Gastrocnemius medialis (tissue), 4 donors: ENCODE measurements at places on chromosomes 13 and 19. TPM values are rescaled to one million over a fixed set of nuclear protein-coding genes. Genes with fewer than 3 reads are reported as not detected.

The RFPL4A gene
- not detected for total RNA-seq

DNA sequence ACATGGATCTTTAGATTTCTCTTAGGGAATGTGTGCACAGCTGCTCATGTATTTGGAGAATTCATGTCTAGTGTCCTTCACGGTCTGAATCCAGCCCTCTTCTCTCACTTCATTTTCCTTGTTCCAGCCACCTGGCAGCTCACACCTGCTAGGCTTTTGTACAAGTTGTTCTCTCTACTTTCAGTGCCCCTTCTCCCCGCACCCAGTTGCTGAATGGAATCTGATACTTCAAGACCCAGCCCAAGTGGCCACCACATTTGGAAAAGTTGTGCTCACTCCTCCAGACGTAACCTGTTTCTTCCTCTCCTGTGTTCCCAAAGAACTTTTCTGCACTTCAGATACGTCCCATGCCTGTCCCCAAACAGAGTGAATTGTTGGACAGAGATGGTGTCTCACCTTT, 235.6 kb downstream of the SHISA2 start:
- no peak for DNase-seq

- DNase-seq: no peak
Measured at GRCh38 chr13:24763596-24764275, at the start of gene RNF17. RNF17 (plus strand) TSS chr13:24764169; CDS start chr13:24764204, 35 bp downstream.

DNA sequence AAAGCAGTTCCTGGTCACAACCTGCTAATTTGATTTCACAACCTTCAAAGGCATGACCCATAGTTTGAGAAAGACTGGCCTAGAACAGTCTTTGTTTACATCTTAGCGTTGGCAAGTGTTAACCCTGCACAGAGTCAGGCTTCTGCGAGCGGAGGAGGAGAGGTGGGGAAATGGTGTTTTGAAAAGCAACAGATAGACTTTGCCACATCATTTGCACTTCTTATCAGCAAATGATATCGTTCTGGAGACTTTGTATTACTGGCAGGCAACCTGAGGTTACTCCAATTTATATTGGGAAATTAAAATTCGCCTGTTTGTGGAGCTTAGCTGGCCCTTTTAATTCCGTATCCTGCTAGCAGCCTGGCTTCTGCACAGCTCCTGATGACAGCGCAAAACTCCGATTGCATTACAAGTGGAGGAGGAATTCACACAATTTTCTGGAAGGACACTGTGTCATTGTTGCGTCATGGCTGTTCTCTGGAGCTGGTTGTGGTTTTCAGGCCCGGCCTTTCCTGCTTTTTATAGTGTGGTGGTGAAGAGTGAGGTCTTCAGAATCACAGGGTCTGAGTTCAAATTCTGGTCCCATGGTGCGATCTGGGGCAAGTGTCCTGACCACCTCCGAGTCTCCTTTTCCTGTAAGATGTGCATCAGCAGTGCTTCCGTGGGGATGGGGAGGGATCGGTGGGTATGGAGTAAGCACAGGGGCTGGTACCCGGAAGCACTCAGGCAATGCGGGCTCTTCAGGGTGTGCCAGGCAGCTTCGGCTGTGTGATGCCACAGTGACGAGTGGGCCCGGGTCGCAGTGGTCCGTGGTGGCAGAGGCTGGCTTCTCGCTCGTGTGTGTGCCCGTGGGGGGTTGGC, 49.1 kb upstream of the EHD2 start:
- DNase-seq: peak; percentile 93

The S1PR5 gene
- not detected for total RNA-seq

- no peak for DNase-seq
Measured at GRCh38 chr19:34179066-34179465, 6.8 kb downstream of the LSM14A start.

The CD79A gene
- not detected for total RNA-seq

GRCh38 chr13:57264965-57265364, 98.0 kb downstream of the PRR20E start:
- no peak for DNase-seq

The ZNF541 gene
- not detected for total RNA-seq

DNA sequence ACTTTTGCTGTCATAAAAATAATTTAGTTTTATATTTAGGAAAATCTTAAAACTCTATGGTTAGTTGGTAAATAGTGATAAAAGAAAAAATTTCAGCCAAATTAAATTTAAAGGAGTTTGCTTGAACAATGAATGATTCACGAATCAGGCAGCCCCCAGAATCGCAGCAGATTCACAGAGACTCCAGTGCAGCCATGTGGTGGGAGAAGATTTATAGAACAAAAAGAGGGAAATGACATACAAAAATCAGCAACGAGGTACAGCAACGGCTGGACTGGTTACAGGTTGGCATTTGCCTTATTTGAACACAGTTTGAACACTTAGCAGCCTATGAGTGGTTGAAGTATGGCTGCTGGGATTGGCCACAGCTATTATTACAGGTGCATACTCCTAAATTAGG, 96.4 kb upstream of the MYCBP2 start:
- no peak for DNase-seq

DNA sequence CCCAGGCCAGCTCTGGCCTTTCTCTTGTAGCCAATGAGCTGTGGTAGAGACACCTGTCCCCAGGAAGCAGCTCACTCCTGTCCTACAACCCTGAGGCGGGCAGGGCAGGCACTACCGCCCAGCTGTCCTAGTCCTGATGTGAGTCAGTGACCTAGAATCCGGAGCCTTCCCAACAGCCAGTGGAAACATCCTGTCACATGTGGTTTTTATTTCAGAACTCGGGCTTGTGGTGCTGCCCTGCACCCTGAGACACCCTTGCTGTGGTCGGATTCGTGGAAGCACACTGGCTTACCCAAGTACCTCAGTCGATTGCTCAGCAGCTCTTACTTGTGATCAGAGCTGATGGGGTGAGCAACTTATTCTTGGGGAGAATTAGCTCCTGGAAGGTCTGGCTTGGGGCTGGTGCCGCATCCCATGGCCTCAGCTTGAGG, 83.6 kb upstream of the ARHGEF7 start:
- peak; percentile 83 for DNase-seq

DNA sequence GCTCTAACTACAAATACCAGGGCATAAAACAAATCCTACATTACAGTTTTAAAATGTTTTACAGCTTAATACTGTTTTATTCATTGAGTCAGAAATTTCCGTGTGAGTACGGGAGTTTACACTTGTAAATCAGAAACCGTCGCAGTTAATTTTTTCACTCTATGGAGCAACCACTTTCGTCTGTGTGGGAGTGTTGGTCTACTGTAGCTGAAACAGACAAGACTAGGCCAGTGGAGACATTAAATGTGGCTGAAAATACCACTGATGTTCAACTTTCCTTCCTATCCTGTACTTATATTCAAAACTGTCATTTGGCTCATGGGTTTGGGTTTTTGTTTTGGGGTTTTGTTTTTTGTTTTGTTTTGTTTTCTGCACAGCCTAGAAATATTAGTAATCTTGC, 268.7 kb downstream of the DCT start:
- DNase-seq: no peak

DNA sequence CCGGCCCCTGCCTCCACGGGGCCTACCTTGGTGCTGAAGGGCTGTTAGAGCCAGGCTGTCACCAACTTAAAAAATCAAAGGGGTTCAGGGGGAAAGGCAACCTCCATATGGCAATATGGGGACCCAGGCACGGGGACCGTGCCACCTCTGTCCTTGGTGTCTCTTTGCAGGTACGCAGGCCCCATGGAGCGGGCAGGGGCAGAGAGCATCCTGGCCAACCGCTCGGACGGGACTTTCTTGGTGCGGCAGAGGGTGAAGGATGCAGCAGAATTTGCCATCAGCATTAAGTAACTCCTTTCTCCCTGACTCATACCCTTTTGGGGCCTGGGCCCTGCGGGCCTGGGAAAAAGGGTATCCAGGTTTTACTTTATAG, 39.6 kb upstream of the ADGRE1 start:
- DNase-seq: no peak

DNA sequence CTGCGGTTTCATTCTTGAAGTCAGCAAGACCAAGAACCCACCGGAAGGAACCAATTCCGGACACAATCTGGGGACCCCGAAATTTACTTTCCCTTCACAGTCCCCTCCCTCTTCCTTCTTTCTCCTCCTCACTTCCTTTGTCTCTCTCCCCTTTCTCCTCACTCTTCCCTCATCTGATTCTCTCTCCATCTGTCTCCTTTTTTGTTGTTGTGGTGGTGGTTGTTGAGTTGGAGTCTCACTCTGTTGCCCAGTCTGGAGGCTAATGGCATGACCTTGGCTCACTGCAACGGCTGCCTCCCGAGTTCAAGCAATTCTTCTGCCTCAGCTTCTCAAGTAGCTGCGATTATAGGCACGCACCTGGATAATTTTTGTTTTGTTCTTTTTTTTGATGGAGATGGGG, 32.7 kb upstream of the OR1M1 start:
- DNase-seq: no peak

The SBK3 gene
- total RNA-seq: 7.3 TPM

DNA sequence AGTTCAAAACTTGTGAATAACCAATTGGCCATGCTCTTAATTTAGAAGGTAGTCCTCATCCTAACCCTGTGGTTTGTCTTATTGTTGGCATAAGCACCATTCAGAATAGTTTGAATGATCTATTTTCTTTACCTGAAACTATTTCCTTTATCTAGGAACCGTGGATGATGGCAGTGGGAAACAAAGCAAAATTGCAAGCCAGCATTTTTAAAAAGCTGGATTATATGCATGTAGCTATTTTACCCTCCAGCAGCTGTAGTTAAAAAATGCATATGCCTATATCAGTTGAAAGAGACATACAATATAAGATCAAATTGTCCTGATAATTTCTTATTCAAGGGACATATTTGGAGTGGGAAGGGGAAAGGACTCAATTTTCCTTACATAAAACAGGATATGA, 19.3 kb downstream of the ZNF613 start:
- no peak for DNase-seq

- peak; percentile 80 for DNase-seq
Measured at GRCh38 chr19:2500156-2500555, 24.2 kb downstream of the GADD45B start.

DNA sequence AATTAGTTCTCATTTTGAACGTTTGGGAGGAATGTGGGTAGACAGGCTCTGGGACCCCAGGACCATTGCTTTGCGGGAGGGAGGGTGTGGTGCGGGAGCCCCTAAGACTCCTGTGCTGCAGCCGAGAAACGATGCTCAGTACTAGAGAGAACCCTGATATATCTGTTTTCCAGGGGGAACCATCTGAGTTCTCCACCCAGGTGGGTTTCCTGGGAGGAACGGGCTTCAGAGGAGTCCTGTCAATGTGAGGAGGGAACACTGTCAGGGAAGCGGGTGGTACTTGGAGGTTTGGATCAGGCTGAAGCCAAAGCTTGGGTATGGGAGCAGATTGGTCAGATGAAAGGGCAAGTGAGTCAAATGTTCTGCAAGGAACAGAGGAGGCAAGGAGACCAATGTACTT, 358.0 kb downstream of the FGF9 start:
- no peak for DNase-seq

The CEBPA gene
- 26.3 TPM for total RNA-seq

DNA sequence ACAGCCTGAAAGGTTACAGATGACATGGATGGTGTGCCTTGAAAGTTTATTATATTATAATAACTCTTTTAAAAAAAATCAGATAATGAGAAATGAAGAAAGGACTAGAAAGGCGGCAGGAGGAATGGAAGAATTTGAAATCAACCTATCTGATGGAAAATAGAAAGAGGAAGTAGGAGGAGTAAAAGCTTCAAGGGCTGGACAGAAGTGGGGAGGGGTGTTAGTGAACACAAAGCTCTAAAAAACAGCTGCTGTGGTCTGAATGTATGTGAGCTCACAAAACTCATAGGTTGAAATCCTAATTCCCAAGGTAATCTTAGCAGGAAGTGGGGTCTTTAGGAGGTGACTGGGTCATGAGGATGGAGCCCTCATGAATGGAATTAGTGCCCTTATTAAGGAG, 19.5 kb downstream of the CCDC70 start:
- DNase-seq: no peak

The IRS2 gene
- 65.6 TPM for total RNA-seq

GRCh38 chr13:34522808-34523207, 419.3 kb upstream of the NBEA start:
- DNase-seq: no peak

- no peak for DNase-seq
Measured at GRCh38 chr13:80599765-80600164, 258.8 kb upstream of the SPRY2 start.

DNA sequence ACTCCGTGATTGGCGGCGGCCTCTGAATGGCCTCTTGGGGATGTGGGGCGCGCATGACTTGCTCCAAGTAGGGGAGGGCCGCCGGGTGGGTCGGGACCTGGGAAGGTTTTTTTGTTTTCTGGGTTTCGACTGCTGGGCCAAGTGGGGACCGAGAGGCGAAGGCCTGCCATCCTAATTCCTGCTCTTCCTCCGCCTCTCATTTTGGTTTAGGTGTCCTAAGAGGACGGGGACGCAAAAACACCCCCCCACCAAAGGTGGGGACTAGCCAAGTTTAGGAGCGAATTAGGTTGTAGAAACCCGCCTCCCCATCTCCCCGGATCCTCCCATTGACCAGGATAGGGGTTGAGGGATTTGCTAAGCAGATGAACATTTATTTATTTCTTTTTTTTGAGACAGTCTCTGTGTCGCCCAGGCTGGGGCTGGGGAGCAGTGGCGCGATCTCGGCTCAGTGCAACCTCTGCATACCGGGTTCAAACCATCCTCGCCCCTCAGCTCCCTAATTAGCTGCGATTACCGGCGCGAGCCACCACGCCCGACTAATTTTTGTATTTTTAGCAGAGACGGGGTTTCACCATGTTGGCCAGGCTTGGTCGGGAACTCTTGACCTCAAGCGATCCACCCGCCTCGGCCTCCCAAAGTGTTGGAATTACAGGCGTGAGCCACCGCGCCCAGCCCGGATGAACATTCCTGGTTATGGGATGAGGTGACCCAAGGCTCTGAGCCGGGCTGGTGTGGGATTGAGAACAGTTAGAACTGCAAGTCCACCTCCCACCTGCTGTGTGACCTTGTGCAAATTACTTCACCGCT, 838 bp downstream of the PPP2R1A start:
- DNase-seq: no peak

DNA sequence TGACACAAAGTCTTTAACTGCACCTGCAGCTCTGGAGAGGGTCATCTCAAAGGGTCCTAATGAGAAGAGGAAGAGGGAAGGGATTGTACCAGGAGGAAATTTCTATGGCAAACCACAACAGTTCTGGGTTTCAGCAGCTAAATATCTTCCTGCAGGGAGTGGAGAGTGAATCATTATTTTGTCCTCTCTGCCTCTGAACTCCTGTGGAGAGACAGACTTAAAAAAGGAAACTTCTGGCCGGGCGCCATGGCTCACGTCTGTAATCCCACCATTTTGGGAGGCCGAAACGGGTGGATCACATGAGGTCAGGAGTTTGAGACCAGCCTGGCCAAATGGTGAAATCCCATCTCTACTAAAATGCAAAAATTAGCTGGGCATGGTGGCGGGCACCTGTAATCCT, 16.9 kb upstream of the C1QTNF9 start:
- no peak for DNase-seq

The SSC5D gene
- total RNA-seq: 1.6 TPM

- DNase-seq: no peak
Measured at GRCh38 chr13:46685006-46685730, 111.8 kb downstream of the ESD start.

The NLRP4 gene
- not detected for total RNA-seq
